ENCODE measurements at places on chromosomes 5 and 9. TPM values are rescaled to one million over a fixed set of nuclear protein-coding genes. Genes with fewer than 3 reads are reported as not detected.

DNA sequence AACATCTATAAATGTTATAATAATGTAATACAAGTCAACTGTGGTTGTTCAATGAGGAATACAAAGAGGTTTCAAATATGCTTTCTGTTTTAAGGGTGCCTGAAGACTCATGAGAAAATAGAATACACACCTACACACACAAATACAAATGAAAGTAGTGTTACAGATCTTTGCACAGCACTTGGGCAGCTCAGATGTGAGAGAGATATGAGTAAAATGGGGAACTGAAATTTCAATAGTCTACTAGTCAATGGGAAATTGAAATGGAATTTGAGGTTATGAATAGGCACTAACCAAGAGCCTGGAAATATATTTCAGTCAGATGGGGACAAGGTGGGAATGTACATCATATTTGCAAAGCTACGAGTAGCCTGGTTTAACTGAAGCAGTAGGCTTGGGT is 96.6 kb downstream of the ISL1 start:
- DNase-seq: no peak
- H3K36me3 ChIP-seq: no peaks in the 10 kb centered on the region
- H3K27ac ChIP-seq: no peak overlapping the region

The PCA3 gene
- not detected for total RNA-seq

- no peak overlapping the region for H3K27ac ChIP-seq
- DNase-seq: no peak
- H3K4me1 ChIP-seq: peaks cover 30% of the 10 kb centered on the region
- H3K27me3 ChIP-seq: no peaks in the 10 kb centered on the region
Measured at GRCh38 chr5:34625246-34625645, 30.9 kb upstream of the RAI14 start.

DNA sequence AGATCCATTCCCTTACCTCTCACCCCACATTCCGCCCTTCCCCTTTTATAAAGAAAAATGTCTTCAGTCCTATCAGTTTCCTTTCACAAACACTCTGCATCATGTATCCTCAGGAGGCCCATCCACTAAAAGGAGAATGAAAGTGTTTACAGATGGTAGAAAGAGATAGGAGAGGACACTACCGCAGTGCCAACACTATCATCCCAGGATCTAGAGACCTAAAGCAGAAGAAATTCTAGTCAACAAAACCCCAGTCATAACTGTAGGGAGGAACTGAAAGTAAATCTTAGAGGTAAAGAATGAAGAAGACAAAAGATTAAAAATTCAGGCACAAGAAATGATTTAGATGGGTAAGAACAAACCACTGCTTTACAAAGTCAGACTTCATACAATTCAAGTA is 114.1 kb downstream of the MLLT3 start:
- DNase-seq: no peak
- H3K27ac ChIP-seq: no peak overlapping the region
- no peak overlapping the region for H3K4me3 ChIP-seq
- H3K4me1 ChIP-seq: peaks cover 46% of the 10 kb centered on the region
- no peaks in the 10 kb centered on the region for H3K27me3 ChIP-seq
- H3K36me3 ChIP-seq: no peaks in the 10 kb centered on the region

GRCh38 chr5:78717674-78718584 is 69.4 kb upstream of the LHFPL2 start:
- peaks cover 52% of the 10 kb centered on the region for H3K4me1 ChIP-seq
- H3K36me3 ChIP-seq: no peaks in the 10 kb centered on the region
- H3K4me3 ChIP-seq: no peak overlapping the region
- no peaks in the 10 kb centered on the region for H3K27me3 ChIP-seq
- peak overlapping the region; percentile 8 for H3K27ac ChIP-seq

The PLPPR1 gene
- total RNA-seq: not detected

The IL33 gene
- not detected for total RNA-seq

The TMEM252 gene
- not detected for total RNA-seq

DNA sequence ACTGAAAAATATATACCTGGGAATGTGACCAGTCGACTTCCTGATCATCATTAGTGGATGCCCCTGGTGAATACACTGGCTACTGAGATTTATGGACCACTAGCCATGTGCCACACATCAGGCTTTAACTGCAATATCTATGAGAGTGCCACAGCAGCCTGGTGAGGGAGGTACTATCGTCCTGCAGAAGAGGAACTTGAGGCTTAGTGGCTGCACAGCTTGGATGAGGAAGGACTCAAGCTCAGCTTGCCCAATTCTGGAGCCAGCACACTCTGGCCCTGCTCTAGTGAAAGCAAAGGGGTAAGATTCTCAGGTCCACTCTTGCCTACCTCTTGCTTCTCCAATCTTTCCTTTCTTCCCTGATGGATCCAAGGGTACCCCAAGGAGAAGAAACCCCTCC is 129.3 kb downstream of the ENTREP1 start:
- H3K4me1 ChIP-seq: no peaks in the 10 kb centered on the region
- H3K36me3 ChIP-seq: peaks cover 15% of the 10 kb centered on the region
- H3K27ac ChIP-seq: no peak overlapping the region
- H3K4me3 ChIP-seq: no peak overlapping the region
- no peaks in the 10 kb centered on the region for H3K27me3 ChIP-seq
- DNase-seq: no peak

The OR1L4 gene
- total RNA-seq: not detected

GRCh38 chr9:128575469-128575868 is 23.1 kb downstream of the SPTAN1 start:
- H3K4me1 ChIP-seq: peaks cover 33% of the 10 kb centered on the region
- H3K36me3 ChIP-seq: peaks cover 45% of the 10 kb centered on the region
- DNase-seq: no peak
- peak overlapping the region; percentile 79 for H3K27ac ChIP-seq
- no peaks in the 10 kb centered on the region for H3K27me3 ChIP-seq

The POLR3G gene
- 1.6 TPM for total RNA-seq

- H3K4me3 ChIP-seq: peak overlapping the region; percentile 71
- H3K27me3 ChIP-seq: no peaks in the 10 kb centered on the region
- peaks cover 39% of the 10 kb centered on the region for H3K4me1 ChIP-seq
Measured at GRCh38 chr5:98309785-98310598, 463.5 kb upstream of the RGMB start.

GRCh38 chr5:142012186-142012785 is 541 bp downstream of the GNPDA1 start:
- H3K4me3 ChIP-seq: peak overlapping the region; percentile 78
- DNase-seq: no peak
- H3K4me1 ChIP-seq: peaks cover 38% of the 10 kb centered on the region
- H3K36me3 ChIP-seq: peaks cover 3% of the 10 kb centered on the region
- H3K27ac ChIP-seq: peak overlapping the region; percentile 73
- no peaks in the 10 kb centered on the region for H3K27me3 ChIP-seq

The N4BP3 gene
- 0.44 TPM for total RNA-seq

GRCh38 chr5:51465165-51465564 is 81.9 kb downstream of the ISL1 start:
- H3K36me3 ChIP-seq: no peaks in the 10 kb centered on the region
- no peaks in the 10 kb centered on the region for H3K4me1 ChIP-seq
- DNase-seq: no peak
- no peak overlapping the region for H3K4me3 ChIP-seq
- H3K27me3 ChIP-seq: peaks cover 13% of the 10 kb centered on the region
- H3K27ac ChIP-seq: no peak overlapping the region

GRCh38 chr5:180175015-180175431 is 34.0 kb downstream of the RASGEF1C start:
- peak; percentile 87 for DNase-seq
- peaks cover 23% of the 10 kb centered on the region for H3K27me3 ChIP-seq
- peaks cover 24% of the 10 kb centered on the region for H3K4me1 ChIP-seq
- no peak overlapping the region for H3K27ac ChIP-seq
- H3K36me3 ChIP-seq: no peaks in the 10 kb centered on the region

DNA sequence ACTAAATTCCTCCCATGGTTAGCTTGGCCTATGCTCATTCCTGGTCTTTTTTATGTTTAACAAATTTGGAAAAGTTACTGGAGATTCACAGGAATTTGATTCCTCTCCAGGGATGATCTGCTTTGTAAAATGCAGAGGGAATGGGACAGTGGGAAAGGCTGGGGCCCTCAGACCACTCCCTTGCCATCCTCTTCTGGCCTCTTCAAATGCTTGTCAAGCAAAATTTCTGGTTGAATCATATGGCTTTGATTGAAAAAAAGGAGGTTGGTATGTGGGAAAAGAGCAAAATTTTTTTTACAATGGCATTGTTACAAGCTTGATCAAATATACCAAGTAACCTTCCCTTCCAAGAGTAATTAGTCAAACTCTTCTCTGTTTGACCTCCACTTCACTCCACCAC is 225.1 kb downstream of the PIK3R1 start:
- no peak overlapping the region for H3K27ac ChIP-seq
- no peaks in the 10 kb centered on the region for H3K27me3 ChIP-seq
- H3K4me1 ChIP-seq: peaks cover 17% of the 10 kb centered on the region
- H3K4me3 ChIP-seq: no peak overlapping the region
- no peak for DNase-seq
- H3K36me3 ChIP-seq: no peaks in the 10 kb centered on the region

The OR4F3 gene
- not detected for total RNA-seq

DNA sequence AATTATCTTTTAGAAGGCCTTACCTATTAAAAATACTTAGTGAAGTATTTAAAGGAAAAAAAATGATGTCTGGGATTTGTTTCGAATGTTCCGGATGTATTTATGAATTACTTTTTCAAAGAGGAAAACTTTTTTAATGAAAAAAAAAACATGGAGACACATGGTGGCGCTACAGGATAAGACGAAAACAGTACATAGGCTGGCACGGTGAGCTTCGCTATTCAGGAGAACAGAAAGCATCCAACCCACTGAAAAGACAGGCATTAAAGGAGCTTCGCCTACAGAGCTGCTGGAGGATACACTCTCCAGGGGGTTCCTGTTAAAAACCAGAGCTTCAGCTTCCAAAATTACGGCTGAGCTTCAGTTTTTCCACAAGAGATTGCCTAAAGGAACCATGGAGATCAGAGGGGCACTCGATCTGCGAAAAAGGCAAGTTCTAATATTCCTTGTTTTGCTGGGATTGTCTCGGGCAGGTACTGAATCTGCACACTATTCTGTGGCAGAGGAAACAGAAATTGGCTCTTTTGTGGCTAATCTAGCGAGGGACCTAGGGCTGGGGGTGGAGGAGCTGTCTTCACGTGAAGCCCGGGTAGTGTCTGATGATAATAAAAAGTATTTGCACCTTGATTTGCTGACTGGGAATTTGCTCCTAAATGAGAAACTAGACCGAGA is at the start of gene PCDHB14:
PCDHB14 (plus strand) TSS at position 232 of the 672 bp plus-strand sequence; CDS start at position 395, 163 bp downstream.
- H3K4me1 ChIP-seq: peaks cover 7% of the 10 kb centered on the region
- no peak for DNase-seq
- peaks cover 34% of the 10 kb centered on the region for H3K36me3 ChIP-seq
- H3K27me3 ChIP-seq: no peaks in the 10 kb centered on the region
- H3K27ac ChIP-seq: no peak within 1 kb of the TSS

The CARD9 gene
- 2.4 TPM for total RNA-seq

The SLC34A1 gene
- not detected for total RNA-seq

The SPRY4 gene
- 8.3 TPM for total RNA-seq

GRCh38 chr9:131198041-131198715 is 72.8 kb downstream of the NUP214 start:
- H3K27me3 ChIP-seq: no peaks in the 10 kb centered on the region
- H3K36me3 ChIP-seq: peaks cover 35% of the 10 kb centered on the region
- H3K27ac ChIP-seq: no peak overlapping the region
- DNase-seq: no peak

The INIP gene
- total RNA-seq: 22.0 TPM

GRCh38 chr9:125998837-125999503 is 251.8 kb downstream of the PBX3 start:
- no peaks in the 10 kb centered on the region for H3K4me1 ChIP-seq
- H3K36me3 ChIP-seq: no peaks in the 10 kb centered on the region
- DNase-seq: peak; percentile 44
- H3K4me3 ChIP-seq: no peak overlapping the region

The EIF4E1B gene
- not detected for total RNA-seq

GRCh38 chr5:79536193-79536906 is 22.4 kb upstream of the HOMER1 start:
- no peaks in the 10 kb centered on the region for H3K36me3 ChIP-seq
- no peaks in the 10 kb centered on the region for H3K4me1 ChIP-seq
- peaks cover 2% of the 10 kb centered on the region for H3K27me3 ChIP-seq

- no peak overlapping the region for H3K4me3 ChIP-seq
- H3K27ac ChIP-seq: no peak overlapping the region
- peaks cover 4% of the 10 kb centered on the region for H3K36me3 ChIP-seq
- H3K27me3 ChIP-seq: peaks cover 70% of the 10 kb centered on the region
- H3K4me1 ChIP-seq: no peaks in the 10 kb centered on the region
- peak; percentile 52 for DNase-seq
Measured at GRCh38 chr5:176769911-176770310, 40.4 kb upstream of the UNC5A start.

The ADAMTS16 gene
- 12.8 TPM for total RNA-seq

The ECM2 gene
- total RNA-seq: 34.2 TPM

The DDX4 gene
- not detected for total RNA-seq

The SLC6A3 gene
- not detected for total RNA-seq

The TLX3 gene
- not detected for total RNA-seq

DNA sequence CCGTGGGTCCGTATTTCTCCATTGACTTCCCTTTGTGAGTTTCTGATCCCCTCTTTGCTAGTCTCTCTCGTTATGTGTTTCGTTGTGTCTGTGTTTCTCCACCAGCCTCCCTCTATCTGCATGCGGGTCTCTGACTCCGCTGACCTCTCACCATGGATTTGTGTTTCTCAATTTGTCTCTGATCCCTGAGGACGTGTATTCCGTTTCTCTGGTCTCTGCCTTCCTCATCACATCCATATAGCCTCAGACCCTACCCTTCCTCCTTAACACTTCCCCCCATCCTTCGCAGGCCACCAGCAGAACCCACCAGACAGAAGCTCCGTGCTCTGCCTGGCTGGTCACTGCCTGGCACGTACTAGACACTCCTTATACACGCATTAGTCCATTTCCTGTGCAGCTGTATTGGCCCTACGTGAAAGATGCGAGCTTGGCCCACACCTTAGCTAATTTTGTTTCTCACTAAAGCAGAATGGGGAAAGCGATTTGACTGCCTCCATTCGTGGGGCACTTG is 631 bp downstream of the B4GALT7 start:
- peak overlapping the region; percentile 94 for H3K27ac ChIP-seq
- H3K27me3 ChIP-seq: no peaks in the 10 kb centered on the region
- peaks cover 9% of the 10 kb centered on the region for H3K36me3 ChIP-seq
- DNase-seq: no peak
